ENCODE measurements at places on chromosomes 13 and 19.
A peak's percentile ranks its signal among the peaks of the same experiment; 100 is the strongest.

GRCh38 chr13:58500938-58501337 is 869.4 kb downstream of the PCDH17 start:
- DNase-seq = no peak

DNA sequence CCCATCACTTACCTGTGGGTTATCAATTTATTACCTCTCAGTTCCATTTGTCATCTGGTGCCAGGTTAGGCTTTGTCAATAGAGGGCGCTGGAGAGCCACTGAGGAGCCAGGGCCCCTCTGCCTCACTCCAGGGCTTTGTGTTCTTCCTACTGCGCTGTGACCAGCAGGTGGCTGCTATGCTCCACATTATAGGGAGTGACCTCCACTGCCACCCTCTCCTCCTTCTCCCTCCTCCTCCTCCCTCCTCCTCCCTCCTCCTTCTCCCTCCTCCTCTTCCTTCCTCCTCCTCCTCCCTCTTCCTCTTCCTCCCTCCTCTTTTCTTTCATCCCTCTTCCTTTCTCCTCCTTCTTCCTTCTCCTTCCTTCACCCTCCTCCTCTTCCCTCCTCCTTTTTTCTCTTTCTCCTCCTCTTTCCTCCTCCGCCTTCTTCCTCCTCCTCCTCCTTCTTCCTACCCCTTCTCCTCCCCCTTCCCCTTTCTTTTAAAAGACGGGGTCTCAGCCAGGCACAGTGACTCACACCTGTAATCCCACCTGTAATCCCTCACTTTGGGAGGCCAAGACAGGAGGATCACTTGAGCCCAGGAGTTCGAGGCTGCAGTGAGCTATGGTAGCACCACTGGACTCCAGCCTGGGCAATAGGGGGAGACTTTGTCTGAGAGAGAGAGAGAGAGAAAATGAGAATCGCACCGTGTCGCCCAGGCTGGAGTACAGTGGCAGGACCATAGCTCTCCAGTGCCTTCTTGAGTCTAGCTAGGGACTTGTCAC is 10.3 kb upstream of the ZBTB32 start:
- DNase-seq = peak; percentile 89

DNA sequence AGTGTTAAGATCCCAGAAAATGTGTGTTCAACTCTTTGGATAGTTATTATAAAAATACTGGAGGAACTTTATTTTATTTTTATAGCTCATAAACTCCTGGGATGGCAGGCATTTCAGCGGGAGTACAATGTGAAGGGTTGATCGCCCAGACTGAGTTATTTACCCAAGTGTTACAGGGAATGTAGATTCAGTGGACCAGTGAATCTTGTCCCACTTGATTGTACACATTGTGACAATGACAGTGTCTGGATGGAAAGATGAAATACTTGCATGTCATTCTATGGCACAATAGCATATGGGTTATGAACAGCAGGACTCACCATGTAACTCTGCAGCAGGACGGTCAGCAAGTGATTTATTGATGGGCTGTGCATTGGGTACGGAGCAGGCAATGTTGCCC is 20.3 kb downstream of the OLFM4 start:
- DNase-seq = no peak

DNA sequence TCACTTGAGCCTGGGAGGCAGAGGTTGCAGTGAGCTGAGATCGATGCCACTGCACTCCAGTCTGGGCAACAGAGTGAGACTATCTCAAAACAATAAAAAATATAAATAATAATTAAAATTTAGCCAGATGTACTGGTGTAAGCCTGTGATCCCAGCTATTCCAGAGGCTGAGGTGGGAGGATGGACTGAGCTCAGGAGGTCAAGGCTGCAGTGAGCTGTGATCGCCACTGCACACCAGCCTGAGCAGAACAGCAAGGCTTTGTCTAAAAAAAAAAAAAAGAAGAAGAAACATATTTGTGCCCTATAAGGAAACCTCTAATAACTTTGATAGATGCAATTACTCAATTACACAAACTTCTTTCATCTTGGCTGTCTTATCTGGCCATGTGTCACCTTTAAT is 52.3 kb downstream of the ABCC4 start:
- DNase-seq = no peak

- no peak for DNase-seq
These were observed 4.6 kb downstream of the STARD13 start for GRCh38 chr13:33280923-33281322.

GRCh38 chr13:40175639-40176038 is 490.8 kb downstream of the FOXO1 start:
- DNase-seq = no peak

DNA sequence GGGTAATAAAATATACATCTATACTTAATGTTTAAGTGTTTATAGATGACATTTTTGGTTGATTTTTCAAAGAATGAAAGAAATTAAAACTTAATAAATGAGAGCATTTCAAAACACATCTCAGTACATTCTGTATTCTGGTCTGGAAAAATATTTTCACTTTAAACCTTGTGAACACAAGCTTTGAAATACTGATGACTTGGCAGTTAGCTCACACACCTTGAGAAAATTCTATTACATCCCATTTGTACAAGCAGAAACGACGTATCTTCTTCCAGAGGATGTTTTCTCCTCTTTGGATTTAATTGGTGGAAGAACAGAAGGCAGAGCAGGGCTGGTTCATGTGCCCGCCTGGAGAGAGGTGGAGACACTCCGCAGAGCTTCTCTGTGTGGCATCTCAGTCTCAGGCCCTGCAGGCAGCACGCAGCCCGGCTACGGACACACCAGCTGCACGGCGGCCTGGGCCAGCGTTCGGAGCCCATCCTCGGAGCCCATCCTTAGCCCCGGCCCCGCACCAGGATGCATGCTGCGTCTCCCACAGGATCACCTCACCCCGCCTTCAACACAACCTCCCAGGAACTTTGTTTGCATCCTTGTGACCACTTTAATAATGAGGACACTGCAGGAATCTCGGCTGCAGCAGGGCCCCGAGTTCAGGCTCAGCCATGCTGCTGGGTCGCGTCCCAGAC is 48.6 kb downstream of the SOX1 start:
- no peak for DNase-seq

GRCh38 chr19:14632286-14632685 is 42.4 kb downstream of the ADGRE3 start:
- peak; percentile 3 for DNase-seq

GRCh38 chr13:35766663-35767062 is 290.2 kb upstream of the MAB21L1 start:
- no peak for DNase-seq

DNA sequence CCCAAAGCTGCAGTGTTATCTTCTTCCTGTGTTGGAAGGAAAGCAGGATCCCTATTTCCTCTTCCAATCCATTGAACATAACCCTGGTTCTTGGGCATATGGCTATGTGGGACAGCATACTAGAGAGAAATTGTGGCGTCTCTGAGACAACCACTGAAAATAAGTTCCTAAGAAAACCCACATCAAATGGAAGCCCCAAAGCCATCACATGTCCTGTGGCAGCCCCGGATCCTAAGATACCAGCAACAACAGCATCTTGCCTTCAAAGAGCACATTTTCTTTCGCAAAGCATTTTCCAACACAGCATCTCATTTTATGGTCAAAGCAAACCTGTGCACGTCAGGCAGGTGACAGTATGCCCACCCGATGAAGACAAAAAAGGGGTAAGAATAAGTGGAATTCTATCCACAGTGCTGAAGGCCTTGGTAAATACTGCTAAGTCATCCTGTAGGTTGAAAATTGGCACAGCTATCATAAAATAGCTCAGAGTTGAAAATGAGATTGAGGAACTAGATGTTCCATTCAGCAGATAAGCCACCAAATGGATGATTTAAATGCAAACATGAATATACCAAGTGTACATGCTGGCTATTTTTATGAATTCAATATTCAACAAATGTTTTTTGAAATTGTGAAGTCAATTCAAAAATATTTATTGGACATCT is 232.2 kb downstream of the DLEU7 start:
- DNase-seq = no peak

DNA sequence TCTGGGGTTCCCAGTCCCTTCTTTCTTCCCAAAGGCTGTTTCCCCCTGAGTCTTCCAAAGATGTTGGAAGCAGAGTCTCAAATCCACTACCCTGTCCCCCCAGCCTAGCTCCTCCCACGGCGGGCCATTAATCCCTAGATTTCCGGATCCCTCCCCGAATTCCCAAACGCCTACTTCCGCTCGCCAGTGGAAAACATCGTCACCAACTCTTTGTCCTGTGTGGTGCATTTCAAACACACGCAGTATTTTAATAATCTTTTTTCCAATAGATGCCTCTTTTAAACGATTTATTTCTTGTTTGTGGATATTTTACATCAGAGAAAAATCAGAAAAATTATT is 610 bp downstream of the ZNF791 start:
- DNase-seq = peak; percentile 48

GRCh38 chr13:27125357-27126282 is 46.0 kb downstream of the USP12 start:
- no peak for DNase-seq

GRCh38 chr19:7742575-7742974 is 4.8 kb downstream of the CD209 start:
- no peak for DNase-seq

- no peak for DNase-seq
These were observed 269.3 kb downstream of the POU4F1 start for GRCh38 chr13:78334059-78334458.

DNA sequence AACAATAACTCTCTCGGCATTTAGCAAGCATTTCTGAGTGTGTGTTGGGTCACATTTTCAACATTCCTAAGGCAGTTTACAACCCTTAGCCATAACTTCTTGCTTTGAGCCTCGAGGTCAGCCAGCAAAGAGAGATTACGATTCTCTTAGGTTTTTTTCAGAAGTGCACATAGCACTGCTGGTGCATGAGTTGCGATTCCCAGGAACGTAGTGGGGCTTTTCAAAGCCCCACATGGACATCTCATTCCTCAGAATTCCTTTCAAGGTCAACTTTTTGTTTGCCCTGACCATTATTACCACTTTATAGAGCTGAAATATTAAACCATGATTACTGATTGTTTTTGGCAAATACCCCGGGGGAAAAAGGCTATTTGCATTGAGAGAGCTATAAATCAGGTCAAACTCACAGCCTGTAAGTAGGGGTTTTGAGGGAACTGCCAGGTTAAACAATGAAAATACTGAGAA is 705.3 kb downstream of the GPC5 start:
- DNase-seq = no peak

DNA sequence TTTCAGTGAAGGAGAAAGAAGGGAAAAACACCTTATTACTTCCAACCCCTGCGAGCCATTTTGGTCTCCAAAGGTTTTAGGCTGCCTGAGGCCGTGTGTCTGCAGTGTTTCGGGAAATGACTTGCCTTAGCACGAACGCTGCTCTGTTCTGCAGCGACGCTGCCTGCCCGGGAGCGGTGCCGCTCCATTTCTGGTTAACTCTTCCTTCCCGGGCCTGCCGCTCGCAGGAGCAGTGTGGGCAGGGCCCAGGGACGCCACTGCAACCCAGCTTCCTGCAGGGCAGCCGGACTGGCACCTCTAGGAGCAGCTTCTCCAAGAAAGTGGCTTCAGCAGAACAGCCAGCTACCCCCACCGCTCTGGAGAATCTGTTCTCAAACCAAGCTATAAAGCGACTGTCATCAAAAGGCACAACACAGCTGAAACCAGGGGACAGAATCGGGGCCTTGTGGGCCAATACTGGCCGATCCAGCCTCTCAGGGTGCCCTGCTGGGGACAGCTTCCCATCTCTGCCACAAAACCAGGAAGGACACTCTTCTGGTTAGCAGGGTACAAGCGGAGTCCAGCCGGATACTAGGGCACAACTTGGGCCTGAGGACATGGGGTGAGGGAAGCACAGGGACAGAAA is 72.2 kb downstream of the KCTD15 start:
- DNase-seq = no peak

GRCh38 chr19:6103217-6103644 is 7.1 kb downstream of the RFX2 start:
- peak; percentile 84 for DNase-seq

- no peak for DNase-seq
These were observed 309.1 kb downstream of the KLF12 start for GRCh38 chr13:73825143-73825542.

DNA sequence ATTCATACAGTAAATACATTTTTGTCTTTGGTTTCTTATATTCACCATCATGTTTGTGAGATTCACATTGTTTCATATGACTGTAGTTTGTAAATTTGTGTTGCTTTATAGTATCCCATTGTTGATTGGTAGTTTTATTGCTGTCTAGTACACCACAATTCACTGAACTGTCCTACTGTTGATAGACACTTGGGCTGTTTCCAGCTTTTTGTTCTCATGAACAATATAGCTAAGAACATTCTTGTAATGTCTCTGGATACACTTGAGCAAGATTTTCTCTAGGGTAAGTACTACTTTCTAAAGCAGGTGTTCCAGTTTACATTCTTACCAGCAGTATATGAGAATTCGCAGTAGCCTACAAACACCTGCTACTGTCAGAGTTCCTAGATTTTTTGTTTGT is 37.8 kb downstream of the SKA3 start:
- no peak for DNase-seq

- no peak for DNase-seq
These were observed 103.5 kb upstream of the SPRY2 start for GRCh38 chr13:80444240-80445015.

- DNase-seq = peak; percentile 51
These were observed 21.9 kb downstream of the ATP11A start for GRCh38 chr13:112711528-112712265.

GRCh38 chr19:43501661-43502418 is 2.7 kb downstream of the PHLDB3 start:
- no peak for DNase-seq

GRCh38 chr13:92640936-92641335 is 585.7 kb upstream of the GPC6 start:
- DNase-seq = no peak

DNA sequence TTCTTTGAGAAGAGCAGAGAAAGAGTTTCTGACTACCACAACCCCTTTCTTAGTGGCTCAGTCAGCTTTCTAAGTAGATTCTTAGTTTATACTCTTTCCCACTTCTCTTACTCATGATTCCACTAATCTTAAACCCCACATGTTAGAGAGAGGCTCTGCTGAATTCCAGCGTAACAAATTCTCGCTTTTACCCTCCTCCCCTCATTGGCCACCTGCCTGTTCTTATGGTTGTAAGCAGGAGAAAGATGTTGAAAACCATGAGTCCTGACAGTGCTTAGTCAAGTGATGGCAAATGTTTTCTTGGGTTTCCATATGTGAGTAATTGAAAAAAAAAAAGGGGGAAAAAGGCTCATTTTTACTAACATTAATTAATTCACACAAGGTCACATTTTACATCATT is 125.9 kb downstream of the ZDHHC20 start:
- no peak for DNase-seq

GRCh38 chr13:78045916-78046315 is 127.3 kb upstream of the EDNRB start:
- DNase-seq = no peak

- DNase-seq = peak; percentile 39
These were observed at the start of gene HSD17B14 for GRCh38 chr19:48836089-48837017. TSS of gene HSD17B14 (minus strand) at chr19:48836491. CDS start at chr19:48836411, 80 bp downstream.

DNA sequence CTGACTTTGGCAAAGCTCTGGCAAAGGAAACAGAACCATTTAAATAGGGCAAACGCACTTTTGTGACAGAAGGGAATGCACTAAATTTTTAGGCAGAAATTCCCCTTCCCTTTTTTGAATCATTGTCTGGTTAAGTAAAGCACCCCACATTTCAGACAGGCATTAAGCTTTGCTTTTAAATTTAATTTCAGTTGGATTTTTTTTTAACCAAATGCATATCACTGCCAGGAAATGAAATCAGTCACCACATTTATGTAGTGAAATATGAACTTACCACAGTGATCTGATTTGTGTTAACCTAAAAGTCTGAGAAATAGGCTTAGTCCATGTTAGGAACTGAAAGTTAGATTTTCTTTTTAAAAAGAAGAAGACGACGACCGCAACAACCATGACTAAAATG is 10.8 kb downstream of the GPR183 start:
- DNase-seq = no peak
